Left ventricle myocardium inferior (tissue), 1 donor: ENCODE measurements at places on chromosomes 11 and 22. TPM values are rescaled to one million over a fixed set of nuclear protein-coding genes. Genes with fewer than 3 reads are reported as not detected.

The OR5P2 gene
- total RNA-seq: not detected

The UPK3A gene
- not detected for total RNA-seq

GRCh38 chr11:61342207-61342803 is 9.3 kb downstream of the TKFC start:
- no peak for DNase-seq

The OR51E2 gene
- not detected for total RNA-seq

- no peak for DNase-seq
Measured at GRCh38 chr11:7014118-7014517, 6.0 kb downstream of the ZNF214 start.

DNA sequence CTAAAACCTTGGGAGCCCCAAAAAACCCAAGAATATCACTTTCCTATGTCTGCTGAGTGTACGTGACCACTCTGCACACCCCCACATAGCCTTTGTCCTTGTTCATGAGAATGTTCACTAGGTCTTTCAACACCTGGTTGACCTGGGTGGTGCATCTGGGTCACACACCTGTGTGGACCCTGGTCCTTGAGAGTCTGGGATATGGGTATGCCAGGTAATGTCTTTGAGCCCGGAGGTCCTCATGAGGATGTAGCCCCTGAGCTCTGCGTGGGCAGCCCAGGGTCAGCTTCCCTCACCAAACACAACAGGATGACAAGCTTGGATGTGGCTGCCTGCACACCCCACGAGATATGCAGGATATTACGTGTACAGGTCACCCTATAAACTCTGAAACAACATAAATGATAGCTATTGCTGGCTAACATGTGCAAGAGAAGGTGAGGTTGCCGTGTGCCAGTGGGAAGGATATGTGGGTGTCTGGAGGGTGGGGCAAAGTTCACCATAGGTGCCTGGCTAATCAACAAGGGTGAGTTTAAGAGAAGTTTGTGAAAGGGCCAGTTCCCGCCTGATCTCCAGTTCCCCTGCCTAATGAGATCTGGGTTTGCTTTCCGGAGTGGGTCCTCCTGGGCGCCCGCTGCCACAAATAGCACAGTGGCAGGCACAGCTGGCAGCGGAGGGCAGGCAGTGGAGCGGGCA is 1.4 kb upstream of the PPARA start:
- no peak for DNase-seq

- DNase-seq: peak; percentile 37
Measured at GRCh38 chr22:46971099-46971763, 208.8 kb downstream of the TBC1D22A start.

The BTBD18 gene
- not detected for total RNA-seq

- DNase-seq: no peak
Measured at GRCh38 chr11:87966694-87967093, 208.5 kb downstream of the RAB38 start.

The IFITM10 gene
- total RNA-seq: 0.58 TPM

The TM7SF2 gene
- total RNA-seq: 56.7 TPM

- no peak for DNase-seq
Measured at GRCh38 chr11:8196749-8197148, 27.9 kb upstream of the RIC3 start.

GRCh38 chr11:69950621-69951020 is 127.5 kb upstream of the ANO1 start:
- no peak for DNase-seq

The VPREB3 gene
- total RNA-seq: 0.69 TPM

The ACR gene
- total RNA-seq: 0.30 TPM

DNA sequence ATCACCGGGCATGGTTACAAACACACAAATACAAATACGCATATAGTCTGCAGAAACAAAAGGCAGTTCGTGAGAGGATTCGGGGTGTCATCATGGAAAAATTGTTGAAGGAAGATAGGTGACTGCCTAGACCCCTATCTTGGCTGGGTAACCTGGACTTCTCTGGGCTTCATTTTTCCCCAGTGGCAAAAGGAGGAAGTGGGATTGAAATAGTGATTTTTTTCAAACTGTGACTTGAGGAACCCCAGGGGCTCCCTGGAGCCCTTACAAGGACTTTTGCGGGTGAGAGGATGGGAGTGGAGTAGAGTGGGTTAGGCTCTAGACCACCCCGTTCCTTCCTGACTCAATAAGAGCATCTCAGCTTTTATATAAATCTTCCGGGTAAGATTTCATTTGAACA is 1.0 kb upstream of the ELF5 start:
- no peak for DNase-seq

DNA sequence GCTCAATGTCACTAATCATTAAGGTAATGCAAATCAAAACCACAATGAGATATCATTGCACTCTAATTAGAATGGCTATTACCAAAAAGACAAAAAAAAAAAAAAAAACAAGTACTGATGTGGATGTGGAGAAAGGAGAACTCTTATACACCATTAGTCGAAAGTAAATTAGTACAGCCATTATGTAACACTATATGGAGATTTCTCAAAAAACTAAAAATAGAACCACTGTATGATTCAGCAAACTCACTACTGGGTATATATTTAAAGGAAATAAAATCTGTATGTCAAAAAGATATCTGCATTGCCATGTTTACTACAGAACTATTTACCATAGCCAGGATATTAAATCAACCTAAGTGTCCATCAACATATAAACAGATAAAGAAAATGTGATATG is 265.4 kb upstream of the ARHGAP20 start:
- DNase-seq: no peak

The SYNGR1 gene
- total RNA-seq: 37.7 TPM

GRCh38 chr11:100861212-100861611 is 174.1 kb downstream of the ARHGAP42 start:
- no peak for DNase-seq

- DNase-seq: peak; percentile 71
Measured at GRCh38 chr22:43305806-43306205, 37.4 kb downstream of the SCUBE1 start.

GRCh38 chr22:29940526-29940925 is 57.6 kb downstream of the MTMR3 start:
- no peak for DNase-seq

The C11orf52 gene
- 1.2 TPM for total RNA-seq

GRCh38 chr22:35555483-35555890 is 14.9 kb downstream of the RASD2 start:
- DNase-seq: no peak

DNA sequence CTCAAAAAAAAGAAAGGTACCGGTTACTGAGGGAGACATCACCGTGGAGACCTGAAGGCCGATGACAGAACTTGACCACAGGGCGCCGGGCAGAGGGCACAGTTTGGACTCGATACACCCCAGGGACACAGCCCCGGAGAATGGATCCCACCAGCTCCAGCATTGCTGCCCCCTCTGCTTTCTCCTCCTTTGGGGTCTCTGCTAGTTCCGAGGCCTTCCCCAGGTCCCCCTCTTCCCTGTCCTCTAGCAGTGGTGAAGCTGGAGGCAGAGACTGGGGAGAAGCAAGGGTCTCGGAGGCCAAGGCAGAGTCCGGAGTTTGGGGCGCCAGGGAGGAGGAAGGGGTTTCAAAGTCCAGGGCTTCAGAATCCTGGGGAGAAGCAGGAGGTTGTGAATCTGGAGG is 4.8 kb upstream of the EEF1G start:
- DNase-seq: no peak
